Activated CD4-positive, alpha-beta T cell treated with anti-CD3 and anti-CD28 coated beads, Interleukin-2, amount 10 ng/mL, durations not matched to agents 24 days and 14 days (primary cell): ENCODE measurements at places on chromosomes 4 and X.

- no peak for DNase-seq
Observed at GRCh38 chrX:10310511-10310910, 153.7 kb downstream of the CLCN4 start.

DNA sequence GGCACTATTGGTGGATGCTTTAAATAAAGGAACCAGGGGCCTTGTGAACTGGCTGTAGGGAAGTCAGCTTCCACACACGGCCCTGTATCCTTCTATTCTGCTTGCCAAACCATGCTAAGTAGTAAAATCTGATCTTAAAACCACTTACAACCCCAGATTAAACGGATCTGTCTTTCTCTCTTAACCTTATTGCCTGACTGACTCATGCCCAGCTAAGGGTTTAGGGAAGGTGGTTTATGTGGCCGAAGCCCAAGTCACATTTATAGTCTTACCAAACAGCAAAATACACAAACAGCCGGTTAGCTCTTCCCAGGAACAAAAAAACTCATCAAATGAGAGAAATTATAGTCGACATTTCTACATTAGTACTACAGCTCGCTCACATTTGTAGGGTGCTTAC is 988.4 kb upstream of the TENM3 start:
- DNase-seq = no peak

- no peak for DNase-seq
Observed at GRCh38 chr4:108763986-108764385, 1.1 kb upstream of the ETNPPL start.

DNA sequence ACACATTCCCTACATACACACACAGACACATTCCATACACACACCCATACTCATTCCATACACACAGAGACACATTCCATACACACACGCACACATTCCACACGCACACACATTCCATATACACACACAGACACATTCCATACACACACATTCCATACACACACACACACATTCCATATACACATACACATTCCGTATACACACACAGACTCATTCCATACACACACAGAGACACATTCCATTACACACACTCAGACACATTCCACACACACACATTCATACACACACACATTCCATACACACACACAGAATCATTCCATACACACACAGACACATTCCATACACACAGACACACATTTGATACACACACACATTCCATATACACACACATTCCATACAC is 15.2 kb downstream of the LINC00632 start:
- DNase-seq = no peak

GRCh38 chr4:182776376-182777105 is 140.6 kb downstream of the DCTD start:
- no peak for DNase-seq

GRCh38 chrX:26848511-26848910 is 614.6 kb downstream of the PPP4R3C start:
- DNase-seq = no peak

DNA sequence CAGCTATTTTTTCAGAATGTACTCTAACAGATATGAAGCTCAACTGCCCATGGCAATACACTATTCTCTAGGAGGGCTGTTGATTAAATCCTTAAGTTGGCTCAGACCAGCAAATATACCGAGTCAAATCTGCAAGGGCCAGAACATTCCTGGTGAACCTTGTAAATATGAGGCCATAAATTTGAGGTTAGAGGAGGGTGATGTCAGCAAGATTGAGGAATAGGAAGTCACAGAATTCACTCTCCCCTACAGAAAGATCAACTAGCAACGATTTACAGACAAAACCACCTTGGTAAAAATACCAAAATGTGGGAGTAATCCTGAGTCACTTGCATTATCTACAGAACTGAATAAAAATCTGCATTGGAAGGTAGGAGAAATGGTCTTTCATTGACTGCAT is 399.3 kb downstream of the GPM6A start:
- no peak for DNase-seq

DNA sequence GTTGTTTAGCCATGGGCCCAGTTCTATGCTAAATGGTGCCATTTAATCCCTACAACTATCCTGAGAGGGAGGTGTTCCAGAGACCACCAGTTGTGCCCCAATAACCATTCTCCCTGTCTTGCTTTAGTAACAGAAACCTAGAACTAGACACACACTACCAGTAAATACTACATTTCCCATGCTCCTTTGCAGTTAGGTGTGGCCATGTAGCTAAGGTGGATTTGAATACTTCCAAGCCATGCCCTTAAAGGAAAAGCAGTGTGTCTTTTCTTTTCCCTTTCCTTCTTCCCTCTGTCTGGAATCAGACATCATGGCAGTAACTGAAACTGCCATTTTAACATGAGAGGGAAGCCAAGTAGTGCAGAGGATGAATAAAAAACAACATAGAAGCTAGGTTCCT is 90.9 kb upstream of the TMEM33 start:
- no peak for DNase-seq

GRCh38 chr4:174434455-174434854 is 87.8 kb downstream of the HPGD start:
- no peak for DNase-seq

DNA sequence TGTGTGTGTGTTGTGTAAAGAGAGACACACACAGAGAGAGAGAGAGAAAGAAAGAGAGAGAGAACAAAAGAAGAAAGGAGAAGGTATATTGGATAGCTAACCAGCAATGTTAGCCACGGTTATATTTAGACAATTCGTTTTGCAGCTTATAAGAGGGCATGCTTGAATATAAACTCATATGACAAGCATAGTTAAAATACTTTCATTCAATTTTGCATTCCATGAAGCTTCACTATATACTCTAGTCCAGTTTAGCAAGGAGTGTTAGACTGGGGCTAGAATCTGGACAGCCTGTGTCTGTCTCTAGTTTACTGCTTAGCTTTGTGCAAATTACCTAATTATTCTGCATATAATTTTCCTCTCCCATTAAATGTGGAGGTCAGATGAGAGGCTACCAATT is 525.9 kb upstream of the ZFP42 start:
- peak; percentile 2 for DNase-seq

DNA sequence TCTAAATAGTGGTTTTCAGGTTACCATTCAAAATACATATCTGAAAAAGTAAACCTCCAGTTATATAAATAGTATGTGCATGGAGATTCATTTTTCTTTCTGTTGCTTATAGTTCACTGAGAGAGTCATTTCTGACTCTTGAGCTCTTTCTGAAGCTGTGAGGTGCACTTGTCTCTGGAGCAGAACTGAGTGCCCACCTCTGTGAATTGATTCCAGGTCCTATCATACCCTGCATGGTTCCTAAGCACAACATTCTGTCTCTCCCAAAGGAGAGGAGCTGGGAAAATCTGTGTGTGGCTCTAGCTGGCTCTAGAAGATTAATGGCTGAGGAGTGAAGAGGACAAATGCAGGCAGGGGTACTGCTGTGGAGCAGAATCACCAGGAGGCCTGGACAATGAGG is 161.6 kb upstream of the HCCS start:
- DNase-seq = no peak

DNA sequence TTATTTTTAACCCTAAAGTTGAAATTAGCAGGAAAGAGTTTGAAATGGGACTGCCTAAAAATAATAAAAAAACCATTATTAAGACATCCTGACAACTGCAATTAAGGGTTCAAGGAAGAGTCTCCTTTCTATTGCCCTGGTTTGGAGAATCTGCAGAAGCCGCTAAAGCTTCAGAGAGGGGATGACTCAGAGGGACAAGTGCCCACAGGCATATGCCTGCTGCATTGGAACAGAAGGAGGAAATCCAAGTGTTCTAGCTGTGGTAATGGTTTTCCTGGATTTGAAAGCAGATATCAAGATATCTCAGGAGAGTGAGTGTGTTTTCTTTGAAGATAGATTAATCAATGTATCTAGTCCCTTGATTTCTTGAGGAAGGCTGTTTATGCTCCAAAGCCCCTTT is 235.1 kb upstream of the TAPT1 start:
- DNase-seq = no peak

GRCh38 chr4:5889002-5889696 is 3.7 kb downstream of the CRMP1 start:
- no peak for DNase-seq

GRCh38 chrX:109199726-109200125 is 282.2 kb downstream of the GUCY2F start:
- no peak for DNase-seq

DNA sequence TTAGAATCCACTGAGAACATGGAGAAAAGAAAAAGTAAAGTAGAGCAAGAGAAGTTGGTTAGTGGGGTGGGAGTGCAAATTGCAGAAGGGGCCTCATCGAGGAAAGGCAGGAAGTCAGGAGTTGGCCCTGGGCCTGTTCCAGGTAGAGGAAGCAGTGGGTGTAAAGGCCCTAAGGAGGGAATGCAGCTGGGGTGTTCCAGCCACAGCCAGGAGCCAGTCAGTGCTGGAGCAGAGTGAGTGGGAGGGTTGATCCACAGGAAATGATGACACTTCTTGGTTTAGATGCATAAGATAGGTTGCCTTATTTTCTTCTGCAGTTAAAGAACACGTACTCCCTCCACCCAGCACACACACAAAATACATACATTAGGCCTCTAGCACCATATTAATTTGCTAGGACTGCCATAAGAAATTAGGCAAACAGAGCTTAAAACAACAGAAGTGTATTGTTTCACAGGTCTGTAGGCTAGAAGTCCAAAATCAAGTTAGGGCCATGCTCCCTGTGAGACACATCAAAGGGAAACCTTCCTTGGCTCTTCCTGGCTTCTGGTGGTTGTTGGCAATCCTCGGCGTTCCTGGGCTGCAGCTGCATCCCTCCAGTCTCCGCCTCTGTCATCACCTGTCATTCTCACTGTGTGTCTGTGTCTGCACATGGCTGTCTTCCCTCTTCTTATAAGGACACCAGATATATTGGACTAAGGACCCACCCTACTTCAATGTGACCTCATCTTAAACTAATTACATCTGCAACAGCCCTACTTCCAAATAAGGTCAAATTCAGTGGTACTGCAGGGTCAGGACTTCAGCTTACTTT is 205.9 kb downstream of the AASDH start:
- peak; percentile 69 for DNase-seq

GRCh38 chrX:119784747-119785446 is 6.5 kb downstream of the RPL39 start:
- peak; percentile 83 for DNase-seq

DNA sequence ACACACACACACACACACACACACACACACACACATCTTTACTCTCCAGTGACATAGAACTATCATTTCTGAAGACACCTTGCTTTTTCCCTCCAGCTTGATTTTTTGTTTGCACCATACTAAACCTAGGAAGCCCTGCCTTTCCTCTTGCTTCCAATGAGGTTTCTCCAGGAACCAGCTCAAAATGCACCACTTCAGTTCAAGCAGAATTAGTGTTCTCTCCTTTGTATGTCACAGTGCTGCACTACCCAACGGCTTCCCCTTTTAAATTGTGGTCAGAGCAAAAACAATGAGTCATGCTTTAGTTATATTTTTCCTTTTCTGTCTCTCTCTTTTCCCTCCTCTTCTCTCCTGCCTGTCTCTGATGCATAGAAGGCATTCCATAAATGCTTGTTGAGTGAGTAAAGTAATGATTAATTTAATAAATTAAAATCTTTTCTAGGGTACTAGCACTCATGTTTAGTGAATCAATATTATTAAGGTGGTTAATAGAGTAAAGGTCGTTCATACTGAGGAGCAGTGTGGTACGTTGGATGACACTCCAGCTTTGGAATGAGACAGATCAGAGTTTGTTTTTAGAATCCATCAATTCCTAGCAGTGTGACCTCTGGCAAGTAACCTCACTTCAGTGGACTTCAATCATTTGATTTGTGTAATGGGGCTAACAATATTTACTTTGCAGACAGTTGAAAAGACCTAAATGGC is 5.9 kb downstream of the RTL3 start:
- peak; percentile 63 for DNase-seq

GRCh38 chr4:113837397-113837796 is 75.9 kb upstream of the CAMK2D start:
- no peak for DNase-seq

DNA sequence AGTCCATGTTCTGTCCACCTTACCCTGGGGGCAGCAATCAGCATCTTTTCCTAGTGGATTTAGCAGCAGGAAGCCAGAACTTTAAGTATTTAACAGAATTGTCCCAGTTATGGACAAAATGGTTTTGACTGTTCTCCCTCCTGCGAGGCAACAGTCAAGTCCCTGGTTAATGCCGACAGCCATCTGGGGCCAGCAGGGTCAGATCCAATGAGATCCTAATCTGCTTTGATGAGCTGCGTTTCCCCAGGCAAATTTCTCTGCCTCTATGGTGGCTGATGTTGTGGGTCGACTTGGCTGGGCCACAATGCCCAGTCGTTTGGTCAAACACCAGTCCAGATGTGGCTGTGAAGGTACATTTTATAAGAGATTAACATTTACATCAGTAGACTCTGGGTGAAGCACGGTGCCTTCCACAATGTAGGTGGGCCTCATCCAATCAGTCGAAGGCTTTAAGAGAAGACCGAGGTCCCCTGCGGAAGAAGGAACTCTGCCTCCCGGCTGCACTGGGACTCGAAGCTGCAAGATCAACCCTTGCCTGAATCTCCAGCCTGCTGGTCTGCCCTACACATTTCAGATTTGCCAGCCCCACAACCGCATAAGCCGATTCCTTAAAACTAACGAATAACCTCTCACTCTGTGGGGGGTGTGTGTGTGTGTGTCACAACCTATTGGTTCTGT is 89.0 kb upstream of the C4orf50 start:
- no peak for DNase-seq

GRCh38 chr4:127604949-127605709 is 27.6 kb upstream of the INTU start:
- no peak for DNase-seq
